Sigmoid colon (tissue), 7 donors: ENCODE measurements at places on chromosomes 5 and 9. TPM values are rescaled to one million over a fixed set of nuclear protein-coding genes. Genes with fewer than 3 reads are reported as not detected.

The SPATA31C1 gene
- total RNA-seq: not detected

- no peak overlapping the region for H3K27ac ChIP-seq
- no peaks in the 10 kb centered on the region for H3K4me1 ChIP-seq
- H3K36me3 ChIP-seq: no peaks in the 10 kb centered on the region
- no peak for DNase-seq
Observed at GRCh38 chr5:54825005-54825404, 160.4 kb downstream of the ESM1 start.

- H3K4me1 ChIP-seq: no peaks in the 10 kb centered on the region
- H3K4me3 ChIP-seq: no peak overlapping the region
- DNase-seq: no peak
- H3K27ac ChIP-seq: no peak overlapping the region
Observed at GRCh38 chr9:18461496-18461895, 12.5 kb upstream of the ADAMTSL1 start.

DNA sequence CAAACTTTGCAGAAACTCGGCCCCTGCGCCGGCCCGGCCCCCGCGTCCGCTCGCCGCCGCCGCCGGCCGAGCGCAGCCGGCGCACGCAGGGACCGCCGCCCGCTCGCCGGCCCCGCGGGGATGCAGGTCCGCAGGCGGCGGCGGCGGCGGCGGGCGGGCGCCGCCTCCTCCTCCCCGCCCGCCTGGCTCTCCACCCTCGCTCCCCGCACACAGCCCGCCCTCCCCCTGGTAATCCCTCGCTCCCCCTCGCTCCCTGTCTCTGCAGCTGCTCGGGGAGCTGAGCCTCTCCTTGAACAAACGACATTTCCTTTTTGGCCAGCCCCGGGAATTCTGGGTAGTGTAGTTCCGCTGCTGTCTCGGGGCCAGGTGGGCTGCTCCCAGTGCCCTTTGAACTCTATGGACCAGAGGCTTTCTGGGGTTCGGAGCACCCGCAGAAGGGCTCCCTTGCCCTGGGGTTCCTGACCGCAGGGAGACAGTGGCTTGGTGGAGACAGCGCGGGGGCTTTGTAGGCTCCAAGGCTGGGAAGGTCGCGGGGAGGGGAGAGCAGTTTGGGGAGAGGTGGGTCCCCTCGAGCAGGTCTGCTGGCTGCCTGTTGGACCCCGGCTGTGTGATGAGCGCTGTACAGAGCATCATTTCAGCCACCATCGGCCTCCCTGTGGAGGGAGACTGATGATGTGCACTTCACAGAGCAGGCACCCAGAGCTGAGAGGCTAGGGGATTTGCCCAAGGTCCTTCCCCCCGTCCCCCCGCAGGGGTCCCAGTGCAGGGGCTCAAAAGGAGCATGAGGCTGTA lies 1.8 kb upstream of the FAM78A start:
- H3K36me3 ChIP-seq: no peaks in the 10 kb centered on the region
- H3K27me3 ChIP-seq: peaks cover 57% of the 10 kb centered on the region
- H3K4me1 ChIP-seq: peaks cover 20% of the 10 kb centered on the region
- peak; percentile 93 for DNase-seq
- no peak overlapping the region for H3K4me3 ChIP-seq
- peak overlapping the region; percentile 62 for H3K27ac ChIP-seq

GRCh38 chr9:69486498-69486897 lies 161.5 kb downstream of the ENTREP1 start:
- H3K4me1 ChIP-seq: no peaks in the 10 kb centered on the region
- no peak for DNase-seq
- no peaks in the 10 kb centered on the region for H3K36me3 ChIP-seq
- H3K4me3 ChIP-seq: no peak overlapping the region
- H3K27ac ChIP-seq: no peak overlapping the region
- no peaks in the 10 kb centered on the region for H3K27me3 ChIP-seq

DNA sequence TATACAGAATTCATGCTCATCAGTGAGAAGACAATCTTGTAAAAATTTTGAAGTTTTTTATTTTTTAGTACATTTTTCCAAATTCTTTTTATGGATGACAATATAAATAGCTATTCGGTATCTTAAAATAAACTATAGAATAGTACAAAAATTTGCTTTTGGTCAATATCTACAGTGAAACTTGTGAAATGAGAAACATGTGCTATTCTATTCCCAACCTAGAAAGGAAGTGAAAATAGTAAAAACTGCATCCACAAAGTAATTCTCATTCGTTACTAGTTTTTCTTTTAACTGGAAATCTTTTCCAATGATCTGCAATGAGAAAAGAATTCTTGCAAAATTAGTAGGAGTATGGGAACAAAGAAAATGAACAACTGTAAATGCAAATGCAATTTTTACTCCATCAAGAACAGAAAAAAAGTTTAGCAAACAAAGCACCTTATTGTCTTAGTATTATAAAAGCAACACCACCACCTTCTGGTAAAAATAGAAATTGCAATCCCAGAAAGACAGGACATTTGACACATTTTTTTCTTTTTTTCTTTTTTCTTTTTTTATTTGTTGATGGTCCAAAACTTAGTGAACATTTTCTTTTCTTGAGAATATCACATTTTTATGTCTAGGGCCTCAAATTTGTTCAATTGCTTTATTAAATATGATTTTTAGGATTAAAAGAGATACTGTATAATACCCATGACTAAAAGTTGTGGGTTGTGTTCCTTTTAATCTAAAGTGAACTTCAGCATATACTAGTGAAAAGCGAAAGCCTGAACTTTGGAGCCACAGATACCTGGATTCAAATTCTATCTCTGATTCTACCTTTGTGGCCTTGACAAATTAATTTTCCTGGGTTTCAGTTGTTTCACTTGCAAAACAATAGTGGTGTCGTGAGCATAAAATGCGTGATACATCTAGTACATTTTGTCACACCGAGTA lies 72.3 kb downstream of the SLCO4C1 start:
- no peak for DNase-seq
- H3K27me3 ChIP-seq: no peaks in the 10 kb centered on the region
- no peak overlapping the region for H3K27ac ChIP-seq
- no peaks in the 10 kb centered on the region for H3K36me3 ChIP-seq
- H3K4me3 ChIP-seq: no peak overlapping the region
